ENCODE measurements at places on chromosomes 5 and 9.

DNA sequence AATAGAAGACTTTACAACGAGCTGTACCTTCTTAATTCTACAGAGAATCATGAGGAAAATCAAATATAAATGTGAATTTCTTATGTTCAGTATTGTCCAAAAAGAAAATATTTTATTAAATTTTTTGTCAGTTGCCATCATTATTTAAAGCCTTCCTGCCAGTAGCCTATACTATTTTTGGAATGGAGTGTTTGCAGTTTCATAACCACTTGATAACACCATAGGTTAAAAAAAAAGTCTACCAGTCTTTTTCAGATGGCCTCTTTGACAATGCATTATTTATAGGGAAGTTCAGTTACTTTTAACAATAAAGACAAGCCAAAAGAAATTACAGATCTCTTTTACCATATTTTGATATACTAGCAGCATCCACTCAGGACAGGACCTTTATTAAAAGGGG lies 80.3 kb upstream of the CCDC152 start:
- no peak for DNase-seq

DNA sequence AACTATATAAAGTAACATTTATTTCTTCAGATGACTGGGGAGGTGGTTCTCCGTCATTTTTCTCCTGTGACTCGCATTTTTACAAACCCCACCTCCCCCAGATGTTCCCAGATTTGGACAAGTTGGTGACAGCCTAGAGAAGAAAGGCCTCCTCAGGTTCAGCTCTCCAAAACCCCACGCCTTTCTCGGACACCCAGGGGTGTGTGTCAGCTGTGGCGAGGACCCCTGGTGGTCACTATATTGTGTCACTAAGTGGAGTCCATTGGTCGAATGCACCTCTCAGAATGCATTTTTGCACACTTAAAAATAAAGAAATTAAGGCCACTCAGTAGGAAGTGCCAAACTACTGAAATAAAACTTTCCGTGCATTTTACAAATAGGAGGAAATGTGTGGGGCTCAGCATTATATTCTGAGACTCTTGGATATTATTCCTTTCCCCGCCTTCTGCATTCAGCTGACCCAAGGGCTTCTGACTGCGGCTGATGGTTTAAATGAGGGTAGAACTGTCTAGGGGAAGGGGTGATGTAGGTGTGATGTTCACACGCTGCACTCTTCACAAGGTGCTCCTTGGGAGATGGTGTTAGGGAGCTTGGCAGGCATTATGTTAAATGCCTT lies 47.6 kb downstream of the ACO1 start:
- no peak for DNase-seq

GRCh38 chr9:134671341-134672113 lies 29.9 kb downstream of the COL5A1 start:
- DNase-seq, result no peak

DNA sequence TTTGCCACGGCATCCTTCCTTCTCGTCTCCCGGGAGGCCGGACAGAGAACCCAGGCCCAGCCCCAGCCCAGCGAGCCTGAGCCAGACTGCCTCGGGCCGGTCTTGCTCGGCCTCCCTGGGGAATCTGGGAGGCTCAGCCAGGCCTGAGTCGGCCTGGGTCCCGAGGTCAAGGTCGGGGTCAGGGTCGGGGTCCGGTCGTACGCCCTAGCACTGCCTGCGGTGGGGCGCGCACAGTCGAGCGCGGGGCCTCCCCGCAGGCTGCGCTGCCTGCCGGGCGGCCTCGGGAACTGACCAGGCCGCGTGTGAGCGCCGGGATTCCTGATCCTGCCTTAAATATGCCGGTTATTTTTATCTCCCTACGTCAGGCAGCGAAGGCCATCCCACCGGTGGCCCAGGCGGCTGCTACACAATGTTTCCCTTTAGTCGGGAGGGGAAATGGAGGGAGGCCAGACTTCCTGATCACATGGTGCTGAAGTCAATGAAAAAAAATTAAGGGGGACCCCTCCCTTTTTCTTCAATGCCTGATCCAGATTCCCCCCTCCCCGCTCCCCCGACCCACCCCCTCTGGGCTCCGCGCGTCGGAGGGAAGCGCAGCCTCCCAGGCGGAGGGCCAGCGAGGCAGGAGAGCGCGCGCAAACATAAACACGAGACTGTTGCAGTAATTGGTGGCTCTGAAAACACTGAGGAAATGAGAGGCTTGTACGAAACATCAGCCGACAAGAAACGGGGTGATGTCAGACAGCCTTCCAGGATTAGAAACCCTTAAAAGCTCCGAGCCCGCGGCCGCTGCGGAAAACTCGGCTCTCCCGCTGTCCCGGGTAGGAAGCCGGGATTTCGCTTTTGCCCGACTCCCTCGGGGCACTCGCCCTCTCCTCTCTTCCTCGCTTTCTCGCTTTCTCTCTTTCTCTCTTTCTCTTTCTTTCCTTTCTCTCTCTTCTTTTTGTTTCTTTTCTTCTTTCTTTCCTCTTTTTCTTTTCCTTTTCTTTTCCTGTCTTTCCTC lies 148.2 kb upstream of the KLF4 start:
- peak; percentile 95 for DNase-seq

DNA sequence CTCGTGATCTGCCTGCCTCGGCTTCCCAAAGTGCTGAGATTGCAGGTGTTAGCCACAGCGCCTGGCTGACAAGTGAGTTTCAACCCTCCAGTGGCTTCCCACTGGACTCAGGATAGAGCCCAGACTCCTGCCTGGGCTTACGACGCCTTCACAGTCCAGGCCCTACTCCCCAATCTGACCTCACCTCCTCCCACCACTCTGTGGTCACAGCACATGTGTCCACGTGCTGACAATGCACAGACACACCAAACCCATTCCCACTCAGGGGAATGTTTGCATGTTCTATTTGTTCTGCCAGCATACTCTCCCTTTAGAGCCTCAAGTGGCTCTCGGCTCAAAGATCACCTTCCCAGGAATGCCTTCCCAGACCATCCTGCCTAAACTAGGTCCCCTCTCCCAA lies 31.1 kb upstream of the TRIM14 start:
- DNase-seq, result no peak

Measured in fibroblast of skin of left biceps (primary cell).